SHP77 (cell line): ENCODE measurements at places on chromosomes 13 and 19.

GRCh38 chr13:92938486-92939020 is 288.1 kb upstream of the GPC6 start:
- no peak for DNase-seq

GRCh38 chr13:99014522-99014921 is 36.7 kb upstream of the DOCK9 start:
- no peak for DNase-seq

DNA sequence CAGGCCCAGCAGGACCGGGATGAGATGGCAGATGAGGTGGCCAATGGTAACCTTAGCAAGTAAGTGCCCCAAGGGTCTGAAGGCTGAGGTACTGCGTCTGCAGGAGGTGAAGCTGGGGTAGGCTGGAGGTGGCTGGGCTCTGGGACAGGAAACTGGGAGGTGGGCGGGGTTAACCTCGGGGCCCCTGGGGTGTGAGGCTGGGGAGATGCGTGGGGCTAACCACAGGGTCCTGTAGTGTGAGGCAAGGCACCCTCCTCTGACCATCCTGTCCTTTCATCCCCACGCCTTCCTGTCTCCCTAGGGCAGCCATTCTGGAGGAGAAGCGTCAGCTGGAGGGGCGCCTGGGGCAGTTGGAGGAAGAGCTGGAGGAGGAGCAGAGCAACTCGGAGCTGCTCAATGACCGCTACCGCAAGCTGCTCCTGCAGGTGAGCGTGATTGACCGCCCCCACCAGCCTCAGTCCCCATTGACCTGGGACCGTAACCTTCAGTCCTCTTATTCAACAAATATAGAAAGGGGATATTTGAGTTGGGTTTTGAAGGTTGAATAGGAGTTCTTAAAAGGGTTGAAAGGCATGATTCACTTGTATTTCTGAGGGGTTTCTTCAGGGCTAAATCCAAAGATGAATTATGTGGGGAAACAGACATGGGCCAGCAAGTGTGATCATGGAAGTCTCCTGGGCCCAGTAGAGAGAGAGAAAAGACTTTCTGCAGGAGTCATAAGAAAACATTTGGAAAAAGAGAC is 35.7 kb downstream of the KCNC3 start:
- DNase-seq = no peak

DNA sequence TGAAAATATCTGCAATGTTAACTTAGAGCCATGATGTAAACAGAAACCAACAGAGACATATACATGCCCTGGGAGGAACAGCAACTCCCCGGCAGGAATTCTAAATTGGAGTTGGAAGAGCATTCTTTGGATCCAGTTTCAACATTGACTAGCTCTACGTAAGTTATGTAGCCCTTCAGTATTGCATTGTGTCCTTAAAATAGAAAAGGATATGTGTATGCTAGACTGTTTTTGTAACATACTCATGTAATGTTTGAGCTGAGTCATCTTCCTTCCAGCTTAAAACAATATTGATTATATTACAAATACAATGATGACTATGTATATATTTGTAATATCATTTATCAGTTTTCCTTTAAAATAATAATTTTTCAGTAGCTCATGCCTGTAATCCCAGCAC is 1422.2 kb upstream of the PCDH20 start:
- DNase-seq = no peak

- no peak for DNase-seq
Measured at GRCh38 chr13:113483504-113484293, 6.8 kb downstream of the DCUN1D2 start.

DNA sequence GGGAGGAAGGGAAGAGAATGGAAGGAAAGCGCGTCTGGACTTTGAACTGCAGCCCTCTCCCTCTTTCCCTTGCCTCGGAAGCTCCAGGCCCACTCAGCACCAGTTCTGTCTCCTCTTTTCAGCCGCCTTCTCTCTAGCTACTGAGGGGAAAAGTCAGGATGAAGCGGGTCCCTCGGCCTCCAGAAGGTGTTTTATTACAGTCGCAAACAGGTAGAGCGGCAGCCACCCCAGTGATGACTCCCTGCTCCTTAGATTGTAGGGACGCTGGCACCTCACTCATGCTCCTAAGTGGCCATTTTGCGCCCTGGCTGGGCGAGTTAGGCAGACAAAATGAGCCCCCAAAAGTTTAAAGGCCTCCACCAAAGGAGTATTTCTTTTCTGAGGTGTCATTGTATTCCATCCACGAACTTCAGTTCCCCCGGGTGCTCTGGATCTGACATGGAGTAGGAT is 954 bp upstream of the STK24 start:
- no peak for DNase-seq

DNA sequence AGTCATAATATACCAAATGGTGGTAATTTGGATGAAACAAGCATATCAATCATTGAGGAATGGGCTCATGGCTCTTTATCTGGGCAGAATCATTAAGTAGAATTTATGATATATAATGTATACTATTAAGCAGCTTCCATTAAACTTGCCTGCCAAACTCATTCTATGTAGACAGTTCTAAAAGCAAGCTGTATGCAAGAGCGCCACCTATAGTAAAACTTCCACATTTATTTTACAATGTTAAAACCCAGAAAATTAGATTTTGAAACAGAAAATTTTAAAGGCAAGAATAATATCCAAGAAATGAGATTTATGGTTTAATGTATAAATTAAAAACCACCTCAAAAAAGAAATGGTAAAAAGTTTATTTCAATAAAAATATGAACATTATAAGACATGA is 161.5 kb downstream of the MZT1 start:
- DNase-seq = peak; percentile 3

GRCh38 chr19:57682226-57682766 is 519 bp downstream of the ZNF551 start:
- no peak for DNase-seq

DNA sequence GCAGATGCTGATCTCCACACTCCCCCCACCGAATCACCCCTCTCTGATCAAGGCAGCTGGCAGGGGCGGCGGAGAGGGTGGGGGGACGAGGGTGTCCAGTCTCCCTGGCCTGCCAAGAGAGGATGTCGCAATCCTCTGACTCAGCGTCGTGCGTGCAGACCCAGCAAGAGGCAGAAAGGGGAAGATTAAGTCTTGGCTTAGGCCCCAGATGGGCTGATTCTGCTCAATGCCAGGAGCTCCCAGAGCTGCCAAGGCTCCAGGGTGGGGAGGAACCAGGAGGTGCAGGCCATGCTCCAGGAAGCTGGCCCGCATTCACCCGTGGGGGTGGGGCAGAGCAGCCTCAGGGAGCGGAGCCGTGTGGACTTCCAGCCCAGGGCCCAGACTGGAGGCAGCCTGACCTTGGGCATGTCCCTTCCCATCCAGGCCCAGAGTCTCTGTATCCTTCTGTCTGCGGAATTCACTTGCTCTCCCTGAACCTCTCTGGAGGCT is 6.6 kb upstream of the BCL3 start:
- DNase-seq = peak; percentile 95

DNA sequence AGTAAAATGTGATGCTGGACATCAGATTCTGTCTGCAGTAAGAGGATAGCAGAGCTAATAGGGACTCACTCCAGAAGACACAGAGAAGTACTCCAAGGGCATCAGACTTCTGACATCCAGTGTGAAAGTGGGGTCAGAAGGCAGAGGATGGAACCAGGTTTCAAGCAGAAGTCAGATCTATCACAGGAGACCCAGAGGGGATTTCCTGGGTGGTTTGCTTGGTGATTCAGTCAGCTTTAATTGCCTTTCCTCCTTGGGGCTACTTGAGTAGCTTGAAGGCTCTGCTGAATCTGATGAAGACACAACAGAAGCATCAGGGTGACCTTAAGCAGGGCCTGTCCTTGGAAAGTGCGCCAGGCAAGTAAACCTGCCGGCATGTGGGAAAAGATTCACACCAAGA is 300.6 kb downstream of the COG6 start:
- no peak for DNase-seq

GRCh38 chr13:35255241-35255640 is 221.2 kb downstream of the MAB21L1 start:
- no peak for DNase-seq

GRCh38 chr13:40452038-40452666 is 214.3 kb downstream of the FOXO1 start:
- no peak for DNase-seq

DNA sequence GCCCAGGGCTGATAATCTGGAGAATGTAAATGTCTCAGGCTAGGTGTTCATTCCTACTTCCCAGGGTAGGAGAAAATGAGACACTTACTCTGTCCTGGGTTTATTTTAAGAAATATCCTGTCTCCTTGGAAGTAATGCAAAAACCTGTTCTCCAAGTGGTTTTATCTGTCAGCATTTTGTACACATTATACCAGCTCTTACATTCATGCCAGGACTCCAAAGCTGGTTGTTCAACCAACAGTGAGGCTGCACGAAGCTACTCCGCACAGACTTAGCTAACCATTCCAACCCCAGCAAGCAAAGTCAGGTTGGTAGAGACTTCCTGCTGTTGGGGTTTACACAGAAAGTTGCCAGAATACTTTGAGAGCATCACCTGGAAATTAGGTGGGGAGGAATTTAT is 55.6 kb downstream of the SLC7A1 start:
- DNase-seq = no peak

- DNase-seq = no peak
Measured at GRCh38 chr19:2270157-2270422, 11.9 kb downstream of the PEAK3 start.

DNA sequence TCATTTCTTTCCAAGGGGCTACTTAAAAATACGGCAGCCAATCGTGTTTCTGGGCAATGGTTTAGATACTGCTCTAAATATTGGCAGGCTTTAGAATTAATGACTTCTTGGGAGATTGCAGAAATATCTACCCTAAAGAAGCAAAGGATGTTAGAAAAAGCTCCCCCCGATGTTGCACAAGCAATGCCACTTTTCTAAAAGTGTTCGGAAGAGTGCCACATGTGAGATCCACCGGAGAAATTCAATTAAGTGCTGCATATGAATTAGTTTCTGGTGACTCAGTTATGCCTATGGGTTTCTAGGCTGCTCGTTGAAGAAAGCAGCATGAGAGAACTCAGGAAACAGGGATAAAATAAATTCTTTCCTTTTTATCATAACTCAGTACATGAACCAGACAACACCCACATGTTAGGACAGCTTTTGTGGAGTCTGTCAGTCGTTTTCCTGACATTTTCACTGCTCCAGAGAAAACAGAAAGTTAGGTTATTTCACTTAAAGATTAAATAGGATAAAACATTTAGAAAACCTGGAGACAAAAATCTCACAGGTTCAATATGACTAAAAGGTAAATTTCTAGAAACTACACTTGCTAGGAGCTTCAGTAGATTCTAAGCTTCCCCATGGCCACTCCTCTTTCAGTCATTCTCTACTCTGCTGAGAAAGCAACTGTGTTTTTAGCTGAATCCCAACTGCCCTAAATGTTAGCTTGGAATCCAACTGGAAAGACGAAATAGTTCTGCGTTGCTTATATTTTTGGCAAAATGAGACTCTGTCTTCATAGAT is 244.7 kb downstream of the DCLK1 start:
- DNase-seq = no peak

- peak; percentile 35 for DNase-seq
Measured at GRCh38 chr13:110593430-110594130, 21.8 kb upstream of the NAXD start.

- no peak for DNase-seq
Measured at GRCh38 chr13:64420181-64420580, 2810.0 kb downstream of the PCDH9 start.

- no peak for DNase-seq
Measured at GRCh38 chr13:109135018-109135417, 505.6 kb downstream of the MYO16 start.

DNA sequence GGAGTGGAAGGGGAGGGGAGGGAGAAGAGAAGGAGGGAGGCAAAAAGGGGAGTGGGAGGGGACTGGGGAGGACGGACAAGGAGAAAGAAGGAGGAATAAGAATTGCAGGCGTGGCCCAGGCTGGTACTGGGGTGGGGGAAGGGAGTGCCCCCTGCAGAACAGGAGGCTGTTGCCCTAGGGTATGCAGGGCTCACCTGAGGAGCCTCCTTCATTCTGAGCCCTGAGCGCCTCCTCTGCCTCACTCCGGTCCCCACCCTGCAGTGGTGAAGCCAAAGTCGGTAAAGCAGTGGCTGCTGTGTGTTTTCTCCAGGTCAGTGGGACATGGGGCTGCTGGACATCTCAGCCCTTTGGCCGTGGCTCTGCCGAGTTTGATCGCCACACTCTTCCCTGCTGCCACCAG is 9.1 kb upstream of the CDC16 start:
- no peak for DNase-seq

GRCh38 chr13:69721631-69722030 is 386.0 kb upstream of the ATXN8OS start:
- no peak for DNase-seq

- DNase-seq = peak; percentile 78
Measured at GRCh38 chr19:43532571-43532961, 422 bp upstream of the ZNF575 start.

- DNase-seq = no peak
Measured at GRCh38 chr13:110521946-110522345, 39.6 kb downstream of the RAB20 start.
